ENCODE measurements at places on chromosomes 5 and 9. TPM values are rescaled to one million over a fixed set of nuclear protein-coding genes. Genes with fewer than 3 reads are reported as not detected.

BTNL8 gene
- 0.13 TPM for total RNA-seq

DNA sequence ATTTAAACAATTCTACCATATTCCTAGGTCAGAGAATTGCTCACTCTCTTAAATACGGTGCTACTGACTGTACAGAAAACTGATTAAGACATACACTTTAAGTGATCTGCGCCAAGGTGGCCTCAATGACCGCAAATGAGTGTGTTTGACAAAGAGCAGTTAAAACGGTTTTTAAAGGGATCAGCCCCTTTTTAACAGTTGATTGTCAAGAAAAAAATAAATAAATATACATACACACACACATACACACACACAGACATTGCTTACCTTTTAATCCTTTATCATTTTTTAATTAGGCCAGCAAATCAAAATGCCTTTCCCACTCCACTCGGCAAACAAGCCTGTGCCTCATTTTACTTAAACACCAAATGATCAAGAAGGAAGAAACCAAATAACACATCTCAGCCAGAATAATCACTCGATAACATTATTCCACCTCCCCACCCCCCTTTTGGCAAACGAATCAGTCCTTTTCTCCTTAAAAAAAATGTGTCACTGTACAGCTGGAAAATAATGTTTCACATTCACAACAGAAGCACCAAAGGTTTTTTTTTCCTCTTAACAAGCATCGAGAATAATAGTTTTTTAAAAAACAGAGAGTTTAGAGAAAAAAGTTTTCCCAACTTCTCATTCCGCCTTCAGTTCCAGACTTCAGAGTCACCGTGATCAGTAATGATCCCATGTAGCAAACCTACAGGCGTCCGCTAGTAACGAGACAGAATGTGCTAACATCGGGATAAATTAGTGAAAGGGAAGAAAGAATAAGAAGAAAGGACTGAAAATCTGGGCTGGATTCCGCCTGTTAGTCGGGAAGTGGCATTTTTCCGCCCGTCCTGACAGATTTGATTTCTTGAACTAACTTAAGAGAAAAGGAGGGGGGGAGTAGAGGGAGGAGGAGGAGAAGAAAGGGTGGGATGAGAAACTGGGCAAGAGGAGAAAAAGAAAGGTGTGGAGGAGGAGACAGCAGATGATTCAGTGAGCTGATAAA is at the start of gene ZNF608:
ZNF608 (minus strand) TSS at position 712 of the 988 bp plus-strand sequence. CDS start 1,650 bp downstream, outside the sequence.
- no peak within 1 kb of the TSS for H3K4me3 ChIP-seq
- DNase-seq, result no peak
- H3K36me3 ChIP-seq, result no peaks in the 10 kb centered on the region
- no peak within 1 kb of the TSS for H3K27ac ChIP-seq
- H3K27me3 ChIP-seq, result peaks cover 16% of the 10 kb centered on the region

DNA sequence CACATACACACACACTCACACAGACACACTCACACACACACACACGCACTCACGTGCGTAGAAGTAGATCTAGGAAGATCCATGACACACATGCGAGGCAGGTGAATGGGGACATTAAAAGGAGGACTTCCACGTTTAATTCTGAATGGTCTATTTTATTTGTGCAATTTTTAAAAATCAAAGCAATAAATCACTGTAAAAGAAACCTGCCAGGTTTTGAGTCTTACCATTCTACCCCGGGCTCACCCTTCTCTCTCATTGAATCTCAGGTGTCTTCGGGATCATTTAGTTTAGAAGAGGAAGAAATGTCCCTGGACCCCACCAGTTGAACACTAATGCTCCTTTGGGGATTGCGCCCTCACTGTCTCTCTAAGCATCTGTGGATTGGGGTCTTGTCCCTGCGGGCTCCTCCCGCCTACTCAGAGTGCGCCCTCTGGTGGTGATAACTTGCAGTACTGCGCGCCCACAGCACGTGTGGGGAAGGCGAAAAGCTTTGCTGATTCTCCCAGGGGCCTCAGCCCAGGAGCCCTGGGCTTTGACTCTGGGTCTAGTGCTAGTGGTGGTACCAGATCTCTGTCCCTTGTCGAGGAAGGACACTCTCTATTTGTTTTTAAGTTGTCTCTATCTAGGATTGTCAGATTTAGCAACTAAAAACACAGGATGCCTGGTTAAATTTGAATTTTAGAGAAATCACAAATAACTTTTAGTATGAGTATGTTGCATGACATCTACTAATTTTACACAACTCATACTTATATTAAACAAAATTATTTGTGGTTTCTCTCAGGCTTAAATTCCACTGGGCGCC is 34.8 kb downstream of the BOD1 start:
- no peaks in the 10 kb centered on the region for H3K4me1 ChIP-seq
- no peak overlapping the region for H3K4me3 ChIP-seq
- DNase-seq, result no peak
- H3K27me3 ChIP-seq, result no peaks in the 10 kb centered on the region
- no peaks in the 10 kb centered on the region for H3K36me3 ChIP-seq

- peaks cover 26% of the 10 kb centered on the region for H3K27me3 ChIP-seq
- H3K27ac ChIP-seq, result no peak overlapping the region
- no peaks in the 10 kb centered on the region for H3K4me1 ChIP-seq
- H3K4me3 ChIP-seq, result no peak overlapping the region
Observed at GRCh38 chr5:33934176-33934575, 2.0 kb upstream of the RXFP3 start.

DNA sequence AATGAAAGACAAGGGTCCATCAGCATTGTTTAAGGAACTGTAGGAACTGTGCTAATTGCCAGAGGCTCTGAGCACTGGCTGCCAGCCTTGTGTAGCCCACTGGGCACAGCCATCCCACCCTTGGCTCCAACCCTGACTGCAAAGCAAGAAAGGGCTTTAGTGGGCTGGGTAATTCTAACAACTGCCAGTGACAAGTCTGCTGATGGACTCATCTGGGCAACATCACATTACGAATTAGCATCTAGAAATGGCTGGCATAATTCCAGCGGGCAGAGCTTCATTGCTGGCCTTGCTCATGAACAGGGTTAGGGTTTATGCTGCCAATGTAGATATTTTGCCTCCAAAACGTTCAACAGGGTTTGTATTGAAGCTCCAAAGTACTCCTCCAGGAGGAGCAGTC is 326.9 kb downstream of the ARHGEF28 start:
- H3K36me3 ChIP-seq, result no peaks in the 10 kb centered on the region
- no peak overlapping the region for H3K4me3 ChIP-seq
- no peak for DNase-seq

GRCh38 chr5:1244976-1245375 is 19.8 kb downstream of the SLC6A18 start:
- H3K27me3 ChIP-seq, result peaks cover 9% of the 10 kb centered on the region
- no peaks in the 10 kb centered on the region for H3K36me3 ChIP-seq
- no peaks in the 10 kb centered on the region for H3K4me1 ChIP-seq
- no peak overlapping the region for H3K4me3 ChIP-seq
